ENCODE measurements at places on chromosomes 2 and 18.

- no peak for DNase-seq
These were observed 44.2 kb downstream of the LCLAT1 start for GRCh38 chr2:30491225-30491624.

DNA sequence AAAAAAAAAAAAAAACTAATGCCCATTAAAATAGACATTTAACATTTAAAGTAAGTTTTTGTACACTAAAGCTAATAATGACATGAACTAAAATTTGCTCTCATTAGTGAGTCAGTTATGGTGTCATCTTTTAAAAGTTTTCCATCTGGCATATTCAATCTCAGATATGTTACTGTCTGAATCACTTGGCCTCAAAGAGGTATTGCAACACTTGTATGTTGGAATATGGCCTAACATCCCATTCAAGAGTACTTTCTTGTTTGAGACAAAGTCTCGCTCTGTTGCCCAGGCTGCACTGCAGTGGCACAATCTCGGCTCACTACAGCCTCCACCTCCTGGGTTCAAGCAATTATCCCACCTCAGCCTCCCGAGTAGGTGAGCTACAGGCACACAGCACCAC, 169.7 kb downstream of the TMEM163 start:
- DNase-seq = no peak

DNA sequence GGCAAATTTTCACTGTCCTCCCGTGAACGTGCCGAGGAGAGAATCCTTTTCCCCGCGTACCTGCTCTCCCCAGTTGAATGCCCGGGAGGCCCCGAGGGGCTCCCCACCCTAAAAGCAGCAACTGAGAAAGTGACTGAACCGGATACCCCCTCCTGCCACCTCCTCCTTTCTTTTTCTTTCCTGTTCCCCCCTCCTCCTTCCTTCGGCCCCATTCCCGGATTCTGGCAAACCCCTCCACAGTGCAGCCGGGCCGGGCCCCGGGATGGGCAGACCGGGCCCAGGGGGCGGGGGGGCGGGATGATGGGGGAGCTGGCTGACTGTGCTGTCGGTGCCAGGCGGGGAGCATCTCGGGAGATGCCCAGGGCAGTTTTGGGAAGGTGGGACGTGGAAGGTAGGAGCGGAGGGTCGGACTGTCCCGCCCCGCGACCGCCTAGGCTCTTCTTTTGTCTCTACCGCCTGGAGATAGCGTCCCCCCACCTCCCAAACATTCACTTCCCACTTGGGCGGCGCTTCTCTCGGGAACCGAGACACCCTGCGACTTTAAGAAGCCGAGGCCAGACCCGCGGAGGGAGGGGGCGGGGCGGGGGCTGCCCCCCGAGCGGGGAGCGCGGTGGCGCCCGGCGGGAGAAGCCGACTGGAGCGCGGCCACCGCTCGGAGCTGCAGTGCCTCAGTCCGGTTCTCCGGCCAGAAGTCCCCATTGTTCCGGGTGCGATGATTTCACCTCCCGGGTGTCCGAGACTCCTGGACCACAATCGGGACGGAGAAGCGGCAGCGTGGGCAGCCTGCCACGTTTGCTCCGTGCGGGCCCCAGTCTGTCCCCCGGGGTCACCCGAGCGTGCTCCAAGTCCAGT, 8.2 kb downstream of the DLX2 start:
- no peak for DNase-seq

DNA sequence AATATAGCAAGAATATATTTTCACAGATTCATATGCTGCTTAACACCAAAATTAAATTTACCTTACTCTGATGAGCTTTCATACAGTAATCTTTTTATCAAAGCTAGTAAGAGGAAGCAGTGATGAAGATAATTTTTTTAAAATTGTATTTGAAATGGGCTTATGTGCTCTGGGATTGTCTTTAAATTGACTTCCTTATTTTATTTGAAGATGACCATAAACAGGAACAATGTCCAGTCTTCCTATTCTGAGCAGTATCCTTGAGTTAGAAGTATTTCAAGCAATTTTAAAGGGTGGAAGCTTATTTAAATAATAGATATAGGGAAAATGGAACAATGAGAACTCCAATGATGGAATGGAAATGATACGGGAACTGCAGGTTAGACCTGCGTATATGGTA, 211.6 kb downstream of the MCFD2 start:
- no peak for DNase-seq

DNA sequence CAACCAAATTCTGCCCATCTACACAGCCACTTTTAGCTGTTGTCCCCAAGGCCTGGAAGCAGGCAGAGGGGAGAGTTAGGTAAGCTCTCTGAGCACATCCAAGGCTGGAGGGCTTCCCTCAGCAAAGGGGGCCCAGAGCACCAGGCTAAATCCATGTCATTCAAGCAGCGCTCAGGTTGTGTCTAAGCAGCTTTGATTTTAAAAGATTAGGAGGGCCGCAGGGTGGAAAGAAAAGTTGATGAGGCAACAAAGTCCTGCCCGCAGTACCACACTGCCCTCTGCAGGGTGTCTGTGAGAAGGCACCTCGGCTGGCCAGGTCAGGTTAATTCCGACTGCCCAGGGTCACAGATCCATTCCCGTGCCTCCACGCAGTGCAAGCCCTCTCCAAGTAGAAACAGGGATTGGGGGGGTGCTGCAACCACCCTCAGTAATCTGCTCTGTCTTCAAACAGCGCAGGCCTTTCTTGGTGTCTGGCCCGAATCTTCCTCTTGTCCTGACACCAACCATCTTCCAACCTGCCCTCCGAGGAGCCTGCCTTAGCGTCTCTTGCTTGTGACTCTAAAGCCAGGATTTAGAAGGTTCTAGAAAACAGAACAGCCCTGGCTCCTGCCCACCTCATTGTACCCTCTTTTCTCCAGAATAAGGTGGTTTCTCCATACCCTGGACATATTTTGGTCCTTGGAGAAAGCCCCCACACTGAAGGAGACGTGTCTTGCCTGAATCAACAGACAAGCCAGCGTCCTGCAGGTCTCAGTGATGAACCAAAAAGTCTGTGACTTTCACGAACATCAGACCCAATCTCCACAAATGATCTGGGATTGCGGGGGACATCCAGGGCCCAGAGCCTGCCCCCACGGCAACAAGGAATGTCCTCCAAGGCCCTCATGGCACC, 289.2 kb downstream of the TNS1 start:
- peak; percentile 34 for DNase-seq

DNA sequence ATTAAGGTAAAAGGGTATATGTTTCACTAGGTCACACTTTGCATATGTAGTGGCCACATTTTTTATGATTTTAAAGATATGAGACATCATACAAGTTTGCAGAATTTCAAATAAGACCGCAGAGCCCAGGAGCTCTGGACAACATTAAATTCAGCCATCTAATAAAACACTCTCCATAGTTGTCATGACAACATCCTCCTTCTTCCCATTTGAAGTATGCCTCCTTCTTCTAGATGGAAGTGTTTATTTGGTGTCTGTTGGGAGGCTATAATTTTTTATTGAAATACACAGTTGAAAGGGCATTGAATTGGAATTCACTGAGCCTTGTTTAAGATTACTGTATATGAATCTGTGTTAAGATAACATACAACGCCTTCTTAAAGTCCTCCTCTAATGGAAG, 467.3 kb downstream of the CMPK2 start:
- no peak for DNase-seq

DNA sequence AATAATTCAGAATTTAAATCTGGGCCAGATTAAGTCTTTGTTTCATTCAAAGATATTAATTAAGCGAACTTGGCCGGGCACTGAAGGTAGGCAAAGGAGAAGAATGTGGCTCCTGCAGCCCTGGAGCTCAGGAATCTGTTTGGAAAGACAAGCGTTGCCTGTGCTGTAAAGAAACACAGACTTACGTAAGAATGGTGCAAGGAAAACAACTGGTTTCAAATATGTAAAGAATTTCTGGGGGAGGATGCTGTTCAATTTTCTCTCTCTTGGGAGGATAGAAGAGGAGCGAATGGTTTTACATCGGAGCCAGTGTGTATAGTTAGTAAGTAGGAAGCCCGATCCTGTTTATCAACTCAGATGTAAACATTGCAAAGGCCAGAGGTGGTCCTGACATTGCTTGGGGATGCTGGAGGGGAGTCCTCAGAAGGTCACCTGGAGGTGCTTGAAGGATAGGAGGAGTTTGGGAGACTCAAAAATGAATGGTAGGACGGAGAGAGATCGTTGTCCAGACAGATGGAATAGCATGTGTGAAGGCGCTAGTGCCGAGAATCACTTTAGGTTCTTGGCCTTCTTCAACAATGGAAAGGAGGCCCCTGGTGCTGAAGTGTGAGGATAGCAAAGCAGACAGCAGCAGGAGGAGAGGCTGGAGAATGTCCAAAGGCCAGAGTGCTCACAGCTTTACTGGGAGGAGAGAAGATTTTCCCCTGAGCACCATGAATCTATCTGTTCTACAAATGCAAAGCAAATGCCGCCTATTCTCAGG, 456.1 kb downstream of the LPIN1 start:
- no peak for DNase-seq

- no peak for DNase-seq
These were observed 111.3 kb downstream of the HDAC4 start for GRCh38 chr2:239289545-239289944.

DNA sequence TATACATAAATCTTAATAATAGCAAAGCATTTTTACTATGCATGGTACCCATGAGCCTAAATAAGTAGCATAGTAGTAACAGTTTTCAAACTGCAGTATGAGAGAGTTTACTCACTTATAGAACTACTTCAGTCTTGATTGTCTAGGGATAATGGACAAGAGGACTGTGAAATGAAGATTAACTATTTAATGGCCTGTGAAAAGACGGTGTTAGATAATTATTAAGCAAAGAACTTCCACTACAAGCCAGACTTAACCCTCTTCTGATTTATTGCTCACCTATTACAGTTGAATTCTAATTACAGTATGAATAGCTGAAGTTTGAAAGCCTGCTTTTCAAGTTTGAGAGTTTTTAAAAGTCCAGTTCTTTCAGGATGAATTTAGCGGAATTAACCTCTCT, 18.9 kb downstream of the PIK3C3 start:
- DNase-seq = no peak

DNA sequence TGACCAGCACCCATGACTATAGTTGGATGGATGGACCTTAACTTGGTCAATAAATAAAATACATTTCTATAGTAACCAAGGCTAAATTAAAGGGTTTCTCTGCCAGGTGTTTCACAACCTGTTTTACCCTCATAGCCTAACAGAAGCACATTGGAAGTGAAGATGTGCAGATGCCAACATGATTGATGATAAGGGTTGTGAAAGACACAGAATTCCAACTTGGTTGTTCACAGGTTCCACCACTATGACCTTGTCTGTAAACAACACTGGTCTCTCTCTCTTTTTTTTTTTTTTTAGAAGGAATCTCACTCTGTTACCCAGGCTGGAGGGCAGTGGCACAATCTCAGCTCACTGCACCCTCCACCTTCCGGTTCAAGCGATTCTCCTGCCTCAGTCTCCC, 37.5 kb upstream of the PTH2R start:
- DNase-seq = no peak

- no peak for DNase-seq
These were observed 52.7 kb upstream of the ITGA4 start for GRCh38 chr2:181404472-181404871.

DNA sequence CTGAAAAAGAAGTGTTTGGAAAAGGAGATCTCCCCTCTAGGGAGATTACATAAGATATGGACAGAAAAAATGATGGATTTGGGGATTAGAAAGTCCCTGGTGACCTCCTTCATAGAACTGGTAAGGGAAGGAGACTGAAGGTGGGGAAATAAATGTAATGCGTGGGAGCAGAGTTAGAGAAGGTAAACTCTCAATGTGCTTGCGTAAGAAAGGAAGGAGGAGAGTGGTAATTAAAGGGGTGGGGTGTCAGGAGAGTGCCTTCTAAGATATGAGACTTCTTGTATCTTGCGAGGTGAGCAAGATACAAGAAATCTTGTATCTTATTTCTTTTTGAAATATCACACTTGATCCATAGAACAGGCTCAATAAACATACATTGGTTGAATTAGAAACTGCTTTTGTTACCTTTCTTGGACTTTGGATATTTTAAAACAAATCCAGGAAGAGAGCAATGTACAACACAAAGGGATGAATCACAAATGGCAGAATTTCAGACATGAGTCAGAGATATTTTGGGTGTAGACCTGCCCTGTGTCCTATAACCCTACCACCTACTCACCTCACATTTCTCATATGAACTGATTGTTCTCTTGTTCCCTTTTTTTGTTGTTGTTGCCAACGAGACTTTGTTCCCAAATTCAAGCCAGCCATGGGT, 342.4 kb downstream of the INSIG2 start:
- DNase-seq = no peak

- peak; percentile 52 for DNase-seq
These were observed at the start of gene RNF144A for GRCh38 chr2:6917071-6917760. Gene RNF144A, plus strand, starts transcription at chr2:6917412. Its CDS starts 79,515 bp downstream, at chr2:6996927.

DNA sequence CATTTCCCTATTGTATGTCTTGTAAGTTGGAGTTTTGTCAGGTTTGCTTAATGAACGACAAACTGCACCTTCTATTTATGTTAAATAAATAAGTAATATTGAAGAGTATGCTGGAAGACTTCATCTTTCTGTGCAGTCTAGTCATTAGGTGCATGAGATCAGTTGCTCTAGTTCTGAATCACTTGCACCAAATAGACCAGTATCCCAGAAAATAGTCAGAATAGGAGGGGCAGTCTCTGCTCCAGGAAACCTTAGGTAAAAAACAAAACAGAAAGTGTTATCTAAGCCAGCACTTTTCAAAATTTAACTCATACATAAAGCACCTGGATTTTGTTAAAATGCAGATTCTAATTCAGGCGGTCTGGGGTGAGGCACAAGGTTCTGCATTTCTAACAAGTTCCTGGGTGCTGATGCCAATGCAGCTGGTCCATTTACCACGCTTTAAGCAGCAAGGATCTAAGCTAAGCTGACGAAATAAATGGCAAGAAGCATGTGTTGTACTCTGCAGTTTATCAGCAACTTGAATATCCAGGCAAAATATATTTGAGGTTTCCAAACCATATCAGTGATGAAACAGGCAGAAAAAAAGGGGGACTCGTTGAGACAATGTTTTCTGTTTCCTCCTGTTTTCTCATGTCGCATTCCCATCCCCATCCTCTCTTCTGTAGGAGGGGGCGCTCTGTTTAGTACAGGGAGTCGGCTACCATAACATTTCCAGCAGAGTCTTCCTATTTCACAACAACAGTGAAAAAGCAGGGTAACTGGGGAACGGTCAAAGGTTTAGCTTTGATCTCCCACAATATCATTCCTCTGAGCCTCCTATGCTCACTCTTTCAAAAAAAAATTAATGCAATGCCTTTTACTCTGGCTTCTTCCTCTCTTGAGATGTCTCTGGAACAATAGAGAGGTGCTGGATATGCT, 106.4 kb downstream of the MBD2 start:
- DNase-seq = no peak

DNA sequence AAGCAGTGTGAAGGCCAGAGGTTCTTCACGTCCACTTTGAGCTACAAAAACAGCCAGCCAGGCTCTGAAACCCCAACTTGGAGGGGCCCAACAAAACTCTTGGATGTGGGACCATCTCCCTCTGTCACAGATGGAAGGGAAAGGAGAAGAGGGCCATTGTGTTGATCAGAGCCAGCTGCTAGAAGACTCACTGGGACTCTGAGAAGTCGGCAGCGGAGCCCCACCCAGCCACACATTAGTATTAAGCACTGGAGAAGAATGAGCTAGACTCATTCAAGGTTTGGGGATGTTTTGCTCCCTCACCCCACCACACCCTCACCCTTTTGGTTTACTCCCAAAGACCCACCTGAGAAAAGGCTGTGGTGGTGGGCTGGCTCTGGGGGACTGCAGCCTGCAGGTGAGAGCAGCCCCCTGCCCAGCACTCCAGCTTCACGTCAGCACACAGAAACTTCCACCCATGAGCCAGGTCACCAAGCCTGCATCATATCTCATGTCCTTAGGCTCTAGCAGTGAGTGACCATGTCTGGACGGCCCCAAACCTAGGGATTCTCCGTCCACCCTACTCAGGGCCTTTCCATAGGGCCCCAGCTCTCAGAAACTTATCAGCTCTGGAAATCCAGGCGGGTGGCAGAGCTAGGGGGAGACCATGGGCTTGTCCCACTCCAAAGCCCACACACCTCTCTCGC, 12.6 kb downstream of the TEX51 start:
- DNase-seq = no peak
